Activated T-helper 2 cell treated with anti-CD3 and anti-CD28 coated beads, Interferon-gamma antibody, Interleukin-2, Interleukin-4, amounts not matched to agents 10 μg/mL and 5 μg/mL and 100 μg/mL, durations not matched to agents 14 hours and 24 hours and 36 hours (primary cell): ENCODE measurements at places on chromosomes 16 and 17. TPM values are rescaled to one million over a fixed set of nuclear protein-coding genes. Genes with fewer than 3 reads are reported as not detected.

DNA sequence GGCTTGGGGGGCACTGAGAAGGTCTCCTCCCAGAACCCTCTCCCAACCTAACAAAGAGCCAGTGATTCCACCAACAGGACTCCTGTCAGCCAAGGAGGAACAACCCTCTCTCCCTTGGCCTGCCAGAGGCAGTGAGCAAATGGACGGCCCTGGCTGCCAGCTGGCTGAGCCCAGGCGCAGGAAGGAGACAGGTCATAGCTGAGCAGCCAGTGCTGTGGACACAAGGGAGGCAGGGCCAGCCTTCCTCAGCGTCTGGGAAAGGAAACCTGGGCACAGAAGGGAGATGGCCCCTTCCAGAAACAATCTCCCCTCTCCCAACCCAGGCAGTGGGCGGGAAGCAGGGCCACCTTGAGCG is 2.1 kb downstream of the MPO start:
- no peak for DNase-seq

DNA sequence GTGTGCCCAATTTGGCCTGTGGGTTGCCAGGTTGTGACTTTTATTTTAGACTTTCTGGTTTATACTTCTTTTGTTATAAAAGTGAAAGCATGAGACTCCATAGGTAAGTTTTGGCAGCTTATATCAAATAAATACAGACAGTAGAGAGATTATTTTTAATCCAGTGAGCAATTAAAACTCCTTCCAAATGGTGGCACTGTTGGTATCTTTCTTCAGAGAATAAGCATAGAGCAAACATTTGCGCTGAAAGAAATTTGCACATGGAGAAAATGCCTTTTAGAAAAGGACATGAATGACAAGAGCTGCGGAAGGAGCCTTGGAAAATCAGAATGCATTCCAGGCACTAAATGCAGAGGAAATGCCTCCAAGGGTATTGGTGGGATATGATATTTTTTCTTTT is 46.1 kb upstream of the DNAJA2 start:
- DNase-seq, result no peak

GRCh38 chr16:88758227-88758943 is 26.6 kb downstream of the PIEZO1 start:
- DNase-seq, result no peak

- DNase-seq, result no peak
These were observed 1106.1 kb upstream of the GOT2 start for GRCh38 chr16:59840169-59840568.

SRL gene
- not detected in 2 replicates for total RNA-seq
